Stimulated activated CD8-positive, alpha-beta memory T cell treated with anti-CD3 and anti-CD28 coated beads, Interleukin-15, amount 100 ng/mL, for 48 hours (primary cell): ENCODE measurements at places on chromosomes 7 and 10.

GRCh38 chr10:8042721-8043568 is 11.5 kb upstream of the GATA3 start:
- no peak for DNase-seq

- no peak for DNase-seq
Measured at GRCh38 chr10:126895214-126895781, 9.9 kb upstream of the DOCK1 start.

DNA sequence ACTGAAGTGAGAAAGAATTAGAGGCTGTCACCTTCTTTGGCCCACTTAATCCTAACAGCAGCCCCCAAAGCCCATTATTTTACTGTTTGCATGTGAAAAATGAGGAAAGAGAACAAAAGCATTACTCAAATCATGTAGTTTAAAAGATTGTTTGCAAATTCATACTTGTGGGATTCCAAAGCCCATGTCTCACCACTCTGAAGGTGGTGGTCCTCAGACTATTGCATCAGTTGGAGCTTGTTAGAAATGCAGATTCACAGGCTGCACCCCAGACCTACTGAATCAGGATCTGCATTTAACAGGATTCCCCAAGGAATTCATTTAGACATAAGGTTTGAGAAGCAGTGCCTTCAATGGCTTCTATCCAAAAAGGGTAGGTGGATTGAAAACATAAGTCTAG is 93.7 kb upstream of the PDE1C start:
- DNase-seq, result no peak

- DNase-seq, result no peak
Measured at GRCh38 chr7:137020351-137020750, 151.9 kb downstream of the CHRM2 start.

DNA sequence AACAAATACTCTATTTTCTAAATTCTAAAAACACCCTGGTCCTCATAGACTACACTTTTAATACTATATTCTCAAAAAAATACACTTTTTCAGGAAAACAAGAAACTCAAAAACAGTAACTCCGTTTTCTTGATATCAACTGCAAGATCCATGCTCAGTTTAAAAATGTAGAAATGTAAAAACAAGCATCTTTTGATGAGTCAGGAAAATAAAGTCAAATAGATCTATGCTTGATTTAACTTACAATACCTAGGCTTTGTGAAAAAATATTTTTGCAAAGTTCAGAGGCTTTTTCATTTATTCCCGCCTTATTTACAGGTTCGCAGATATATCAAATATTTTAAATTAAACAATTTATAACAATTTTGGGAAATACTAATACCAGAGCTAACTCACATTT is 33.6 kb downstream of the POT1 start:
- DNase-seq, result no peak

DNA sequence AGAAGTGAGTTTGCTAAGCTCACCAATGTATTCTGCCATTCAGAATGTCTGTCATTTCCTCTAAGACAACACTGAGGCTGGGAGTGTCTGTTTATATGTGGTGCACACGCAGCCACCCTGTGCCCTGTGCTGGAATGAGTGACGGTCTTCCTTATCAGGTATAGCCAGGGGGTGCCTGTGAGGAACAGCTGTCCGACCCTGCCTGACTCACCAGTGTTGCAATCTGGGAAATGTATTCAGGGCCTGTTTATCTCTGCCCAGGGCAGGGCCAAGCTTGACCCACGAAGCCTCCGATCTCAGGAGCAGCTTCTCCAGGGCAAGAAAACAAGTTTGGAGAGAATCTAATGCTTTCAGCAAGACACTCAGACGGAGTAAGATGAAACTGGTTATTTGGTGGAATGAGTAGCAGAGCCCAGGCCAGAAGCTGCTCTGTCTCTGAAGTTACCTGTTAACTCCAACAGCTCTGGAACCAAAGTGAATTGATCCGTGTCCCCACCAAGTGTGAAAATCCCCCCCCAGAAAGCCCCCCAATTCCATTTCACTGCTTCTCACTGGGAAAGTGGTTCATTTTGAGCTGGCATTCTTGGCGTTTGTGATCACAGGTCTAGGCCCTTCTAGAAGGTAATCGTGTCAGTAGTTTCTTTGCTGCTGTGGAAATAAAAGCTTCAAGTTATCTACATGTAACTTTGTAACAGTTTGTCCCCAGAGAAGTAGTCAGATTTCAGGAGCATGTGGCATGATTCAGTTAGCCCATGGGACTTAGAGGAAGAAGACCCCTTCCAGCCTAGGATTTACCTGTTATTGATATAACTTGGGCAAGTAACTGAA is 6.1 kb upstream of the UBE2H start:
- DNase-seq, result no peak

- no peak for DNase-seq
Measured at GRCh38 chr7:71322201-71322600, 190.3 kb downstream of the GALNT17 start.

DNA sequence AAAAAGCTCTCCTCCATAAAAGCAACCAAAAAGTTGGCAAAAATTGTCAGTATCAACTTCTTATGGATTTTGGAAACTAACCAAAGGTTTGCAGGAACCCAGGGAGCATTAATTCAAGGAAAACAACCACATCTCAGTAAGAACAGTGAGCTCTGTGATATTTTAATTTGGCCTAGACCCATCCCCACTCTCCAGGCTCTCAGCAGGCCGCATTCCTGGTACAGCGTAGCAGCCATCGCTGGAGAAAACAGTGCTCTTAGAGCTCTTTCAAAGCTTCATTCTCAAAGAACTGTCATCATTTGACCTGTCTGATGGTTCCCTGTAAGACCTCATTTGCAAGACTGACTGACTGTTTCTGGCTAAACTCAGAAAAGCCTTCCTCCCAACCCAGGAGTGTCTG is 81.9 kb downstream of the NUDCD3 start:
- DNase-seq, result no peak

GRCh38 chr10:99711129-99711719 is 20.7 kb downstream of the COX15 start:
- DNase-seq, result no peak

DNA sequence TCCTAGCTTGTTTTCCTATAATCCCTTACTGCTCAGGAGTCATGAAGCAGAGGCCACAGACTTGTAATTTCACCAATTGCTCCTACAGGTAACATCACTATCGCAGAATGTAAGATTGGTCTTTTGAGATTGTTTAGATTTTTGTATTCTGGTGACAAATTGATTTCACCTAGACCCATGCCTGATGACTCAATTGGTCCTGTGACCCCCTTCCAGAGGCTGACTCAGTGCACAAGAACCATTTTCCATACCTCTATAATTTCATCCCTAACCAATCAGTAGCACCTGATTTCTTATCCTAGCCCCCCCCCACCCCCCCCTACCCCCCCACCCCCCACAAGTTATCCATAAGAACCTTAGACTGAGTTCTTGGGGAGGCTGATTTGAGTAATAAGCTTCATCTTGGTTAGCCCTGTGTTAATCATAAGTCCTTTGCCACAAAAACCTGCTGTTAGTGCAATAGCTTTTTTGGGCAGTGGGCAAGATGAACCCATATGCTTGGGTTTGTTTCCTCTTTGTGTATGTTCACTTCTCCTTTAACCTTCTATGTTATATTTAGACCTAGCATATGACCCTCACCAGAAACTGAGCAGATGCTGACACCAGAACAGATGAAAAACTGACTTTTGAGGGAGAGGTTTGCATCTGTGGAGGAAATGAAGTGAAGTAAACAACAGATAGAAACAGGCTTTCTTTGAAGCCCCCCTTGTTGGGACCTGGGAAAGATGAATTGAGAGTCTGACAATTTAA is 187.1 kb downstream of the KIF20B start:
- DNase-seq, result no peak

DNA sequence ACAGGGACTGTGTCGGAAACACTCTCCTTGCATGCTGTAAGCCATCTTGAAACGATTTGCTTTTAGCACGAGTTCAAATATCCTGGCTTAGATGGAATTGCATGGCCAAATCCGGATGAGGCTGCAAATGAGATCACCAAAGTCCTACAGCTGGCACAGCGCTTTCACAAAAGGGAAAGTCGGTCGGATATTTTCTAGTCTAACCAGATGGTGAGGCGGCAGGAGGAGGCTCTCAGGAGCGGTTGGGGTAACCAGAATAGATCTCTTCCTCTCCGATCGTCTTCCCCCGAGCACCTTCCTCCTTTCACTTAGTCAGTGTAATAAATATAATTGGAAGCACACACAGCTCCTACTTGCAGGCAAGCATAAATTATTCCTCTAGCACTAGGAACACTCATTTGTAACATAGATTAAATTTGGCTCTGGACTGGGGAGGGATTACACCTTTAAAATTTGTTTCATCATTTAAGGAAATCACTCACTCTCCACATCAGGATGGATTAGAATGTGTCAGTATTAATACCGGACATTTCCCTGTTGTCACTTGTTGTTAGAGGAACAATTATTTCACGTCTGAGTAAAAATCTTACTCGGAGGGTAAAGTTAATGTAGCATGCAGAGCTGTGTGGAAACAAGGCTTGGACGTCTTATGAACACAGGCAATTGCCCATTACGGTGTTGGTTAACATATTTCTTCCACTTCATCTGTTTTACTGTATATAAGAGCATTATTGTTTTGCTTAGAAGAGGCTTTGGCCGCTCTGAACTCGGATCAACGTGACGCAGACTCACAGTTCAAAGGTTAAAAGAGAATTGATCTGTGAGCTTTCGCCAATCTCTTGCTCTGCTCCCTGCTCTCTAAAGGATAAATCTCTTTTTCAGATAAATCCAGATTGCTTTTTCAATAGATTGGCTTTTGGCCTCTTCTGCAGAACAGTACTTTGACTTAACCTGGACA is 857.9 kb downstream of the TYW1 start:
- DNase-seq, result no peak

GRCh38 chr7:151813445-151813844 is 63.5 kb downstream of the PRKAG2 start:
- DNase-seq, result no peak

DNA sequence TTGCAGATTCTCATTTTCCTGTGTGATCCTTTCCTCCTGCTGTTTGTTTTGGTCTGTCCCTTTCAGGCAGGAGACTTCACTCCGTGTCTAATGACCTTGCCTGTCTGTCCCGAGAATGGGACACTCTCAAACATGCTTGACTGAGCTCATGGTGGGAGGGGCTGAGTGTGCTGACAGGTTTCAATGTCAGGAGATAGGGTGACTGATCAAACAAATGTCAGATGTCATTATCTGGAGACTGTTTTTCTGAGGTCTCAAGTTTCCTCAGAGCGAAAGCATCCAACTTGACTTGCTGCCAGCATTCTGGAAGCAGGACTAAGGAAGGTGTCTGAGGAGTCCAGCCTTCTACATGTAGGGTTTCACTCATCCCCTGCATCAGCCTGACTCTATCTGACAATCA is 228.8 kb upstream of the KIAA1217 start:
- DNase-seq, result no peak

- DNase-seq, result no peak
Measured at GRCh38 chr10:73886661-73887293, 12.4 kb upstream of the CAMK2G start.

GRCh38 chr10:126669168-126669567 is 1.3 kb downstream of the C10orf90 start:
- DNase-seq, result no peak

- peak; percentile 52 for DNase-seq
Measured at GRCh38 chr10:17003151-17003550, 126.5 kb downstream of the CUBN start.
